Cardiac muscle cell (in vitro differentiated cells and primary cell): ENCODE measurements at places on chromosomes 4 and X. TPM values are rescaled to one million over a fixed set of nuclear protein-coding genes. Genes with fewer than 3 reads are reported as not detected.

The SCD5 gene
- 4.7 and 7.4 TPM in 2 replicates for total RNA-seq

The CPLX1 gene
- total RNA-seq = 0.92 and 1.8 TPM in 2 replicates

The PRR32 gene
- total RNA-seq = 1.5 TPM in 1 of 2 replicates, not detected in the other

DNA sequence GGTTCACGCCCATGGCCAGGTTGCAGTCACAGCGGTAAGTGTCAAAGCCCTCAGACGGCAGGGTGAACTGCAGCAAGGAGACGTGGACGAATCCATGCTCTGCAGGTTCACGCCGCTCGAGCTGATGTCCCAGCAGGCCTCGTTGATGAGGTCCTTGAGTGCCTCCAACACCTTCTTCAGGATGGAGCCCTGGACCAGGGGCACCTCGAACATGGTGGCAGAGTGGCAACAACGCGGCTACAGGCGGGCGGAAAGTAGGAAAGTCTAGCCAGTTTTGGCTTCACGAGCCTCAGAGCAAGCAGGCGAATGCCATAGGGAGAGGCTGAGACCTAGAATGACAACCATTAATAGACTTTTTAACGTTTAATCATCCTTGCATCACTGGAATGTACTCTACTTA, 485.9 kb downstream of the ZNF674 start:
- no peaks in the 10 kb centered on the region for H3K4me1 ChIP-seq
- no peak overlapping the region for H3K27ac ChIP-seq
- H3K36me3 ChIP-seq = no peaks in the 10 kb centered on the region
- H3K27me3 ChIP-seq = no peaks in the 10 kb centered on the region

- peaks cover 67% of the 10 kb centered on the region for H3K4me1 ChIP-seq
- H3K27ac ChIP-seq = no peak overlapping the region
- H3K4me3 ChIP-seq = no peak overlapping the region
- DNase-seq = no peak
- no peaks in the 10 kb centered on the region for H3K36me3 ChIP-seq
Observed at GRCh38 chr4:140094438-140095420, 59.3 kb downstream of the MAML3 start.

DNA sequence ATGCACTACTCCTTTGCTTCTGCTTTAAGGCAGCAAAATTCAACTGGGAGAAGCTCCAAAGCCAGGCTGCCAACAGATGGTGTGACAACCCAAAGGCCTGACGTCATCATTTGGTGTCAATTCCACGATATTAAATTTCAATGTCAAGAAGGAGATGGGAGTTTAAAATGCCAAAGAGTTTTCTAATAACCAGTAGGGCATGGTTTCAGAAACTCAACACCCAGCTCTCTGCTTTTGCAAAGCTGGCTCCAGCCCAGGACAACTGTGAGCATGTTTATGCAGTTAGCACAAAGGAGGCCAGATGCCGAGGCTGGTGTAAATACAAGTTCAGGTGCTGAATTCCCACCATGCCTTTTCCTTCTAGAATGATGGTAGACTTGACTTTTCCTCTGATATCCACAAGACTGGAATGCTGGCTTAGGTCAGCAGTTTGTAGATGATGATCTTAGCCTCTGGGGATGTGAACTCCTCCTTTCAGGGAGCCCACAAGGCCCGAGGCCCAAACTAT, 67.3 kb downstream of the AFAP1 start:
- no peak for DNase-seq
- H3K36me3 ChIP-seq = peaks cover 2% of the 10 kb centered on the region
- H3K27ac ChIP-seq = no peak overlapping the region
- no peak overlapping the region for H3K4me3 ChIP-seq

DNA sequence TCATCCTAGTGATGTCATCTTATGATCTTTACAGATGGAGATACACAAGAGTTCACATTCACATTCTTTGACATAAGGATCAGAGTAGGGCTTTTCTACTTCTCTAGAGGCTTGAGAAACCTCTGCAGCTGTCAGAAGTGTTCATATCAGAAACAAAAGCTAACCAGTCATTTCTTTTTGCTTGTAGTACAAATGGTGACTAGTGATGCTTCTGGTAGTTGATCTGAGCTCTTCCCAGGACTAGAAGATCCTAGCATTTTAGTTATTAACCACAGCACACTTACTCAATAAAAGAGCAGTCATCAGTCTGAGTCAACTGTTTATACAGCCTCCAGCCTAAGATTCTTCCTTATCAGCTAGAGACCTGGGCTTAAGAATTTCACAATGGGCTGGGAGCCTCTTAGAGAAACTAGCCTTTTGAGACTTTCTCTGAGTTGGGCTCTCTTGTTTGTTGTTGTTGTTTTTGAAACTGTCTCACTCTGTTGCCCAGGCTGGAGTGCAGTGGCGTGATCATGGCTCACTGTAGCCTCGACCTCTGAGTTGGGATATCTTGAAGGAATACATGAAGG, 84.1 kb downstream of the TMEM164 start:
- no peaks in the 10 kb centered on the region for H3K27me3 ChIP-seq
- no peak overlapping the region for H3K4me3 ChIP-seq
- H3K36me3 ChIP-seq = no peaks in the 10 kb centered on the region
- DNase-seq = no peak
- H3K4me1 ChIP-seq = no peaks in the 10 kb centered on the region

DNA sequence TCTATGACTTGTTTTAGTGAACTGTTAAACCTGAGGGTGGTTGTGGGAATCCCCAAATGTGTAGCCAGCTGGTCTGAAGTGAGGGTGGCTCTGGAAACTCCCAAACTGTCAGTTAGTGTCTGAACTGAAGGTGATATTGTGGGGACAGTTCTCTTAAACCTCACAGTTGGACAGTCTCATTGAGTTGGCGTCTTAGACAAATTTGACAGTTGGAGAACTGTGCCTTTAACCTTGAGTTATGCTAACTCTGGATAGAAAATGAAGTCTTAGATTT, 20.7 kb upstream of the CTSO start:
- no peaks in the 10 kb centered on the region for H3K4me1 ChIP-seq
- H3K4me3 ChIP-seq = no peak overlapping the region
- H3K27me3 ChIP-seq = no peaks in the 10 kb centered on the region
- H3K36me3 ChIP-seq = no peaks in the 10 kb centered on the region

- no peak for DNase-seq
- H3K27me3 ChIP-seq = no peaks in the 10 kb centered on the region
- H3K4me3 ChIP-seq = no peak overlapping the region
Observed at GRCh38 chrX:29858714-29859113, 356.6 kb upstream of the MAGEB2 start.

- H3K27ac ChIP-seq = no peak overlapping the region
- no peak overlapping the region for H3K4me3 ChIP-seq
- no peaks in the 10 kb centered on the region for H3K27me3 ChIP-seq
- H3K4me1 ChIP-seq = no peaks in the 10 kb centered on the region
- peak; percentile 49 for DNase-seq
Observed at GRCh38 chr4:153611679-153612078, 72.4 kb upstream of the TLR2 start.

DNA sequence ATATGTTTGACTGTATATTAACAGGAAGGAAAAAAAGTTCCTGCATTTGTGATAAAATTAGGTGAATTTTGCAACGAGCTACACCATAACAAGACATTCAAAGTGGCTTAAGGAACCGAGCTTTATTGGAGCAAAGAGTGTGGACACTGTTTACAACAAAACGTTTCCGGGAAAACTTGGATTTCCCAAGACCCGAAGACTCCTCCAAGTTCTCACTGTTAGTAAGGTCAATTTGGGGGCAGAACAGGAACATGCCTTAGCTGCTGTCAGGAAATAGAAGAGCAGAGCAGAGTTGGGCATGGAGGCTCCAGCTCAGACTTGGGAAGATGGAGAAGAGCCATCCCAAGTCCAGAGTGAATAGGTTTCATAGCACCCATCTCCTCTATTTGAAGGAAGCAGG, 16.5 kb downstream of the ADH6 start:
- H3K36me3 ChIP-seq = no peaks in the 10 kb centered on the region
- H3K4me3 ChIP-seq = no peak overlapping the region
- H3K27ac ChIP-seq = no peak overlapping the region
- H3K4me1 ChIP-seq = no peaks in the 10 kb centered on the region
- H3K27me3 ChIP-seq = no peaks in the 10 kb centered on the region

DNA sequence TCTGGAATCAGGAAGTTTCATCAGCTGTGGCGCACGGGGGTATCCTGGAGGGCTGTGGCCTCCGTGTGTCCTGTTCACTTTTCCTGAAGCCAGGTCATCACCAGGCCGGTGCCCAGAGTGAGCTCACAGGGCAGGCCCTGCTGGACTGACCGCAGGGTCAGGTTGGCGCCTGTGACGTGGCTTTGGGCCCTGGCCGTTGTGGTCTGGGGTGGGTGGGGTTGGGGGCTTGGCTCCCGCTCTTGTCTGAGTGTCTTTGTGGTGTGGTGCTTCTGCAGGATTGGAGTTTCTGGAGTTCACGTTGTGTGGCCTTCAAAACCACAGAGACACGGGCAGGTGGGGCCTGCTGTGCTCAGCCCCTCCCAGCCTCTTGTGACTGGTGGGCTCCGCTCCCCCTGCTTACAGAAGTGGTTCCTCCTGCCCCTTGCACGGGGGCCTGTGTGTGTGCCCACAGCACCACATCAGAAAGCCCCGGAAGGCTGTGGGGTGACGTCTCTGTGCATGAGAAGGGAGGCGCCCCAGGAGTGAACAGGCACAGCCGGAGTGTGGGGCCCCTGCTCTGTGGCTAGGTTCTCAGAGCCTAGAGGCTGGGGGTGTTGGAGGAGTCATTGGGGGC, 9.5 kb downstream of the RGS12 start:
- peaks cover 52% of the 10 kb centered on the region for H3K4me1 ChIP-seq
- H3K27ac ChIP-seq = no peak overlapping the region
- H3K4me3 ChIP-seq = no peak overlapping the region
- no peaks in the 10 kb centered on the region for H3K36me3 ChIP-seq
- no peak for DNase-seq

DNA sequence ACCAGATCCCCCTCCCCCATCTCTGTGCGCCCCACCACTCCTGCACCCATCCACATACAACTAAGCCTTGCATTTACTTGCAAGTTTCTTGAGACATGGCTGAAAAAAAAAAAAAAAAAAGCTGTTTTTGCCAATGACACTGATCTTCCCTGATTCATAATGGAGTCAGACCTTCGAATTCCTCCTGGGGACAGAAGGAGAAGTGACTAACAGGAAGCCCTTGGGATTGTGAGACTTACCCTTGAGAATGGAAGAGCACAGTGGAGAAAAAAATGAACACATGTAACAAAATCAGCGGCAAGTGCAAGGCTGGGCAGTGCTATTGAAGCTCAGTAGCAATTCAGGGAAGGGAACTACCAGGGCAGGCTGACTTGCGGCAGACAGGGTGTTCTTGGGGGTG, 288.4 kb downstream of the BCOR start:
- no peaks in the 10 kb centered on the region for H3K36me3 ChIP-seq
- H3K27ac ChIP-seq = no peak overlapping the region
- no peak for DNase-seq
- H3K4me3 ChIP-seq = no peak overlapping the region
- H3K4me1 ChIP-seq = peaks cover 4% of the 10 kb centered on the region
